ENCODE measurements at places on chromosomes 3 and 15. TPM values are rescaled to one million over a fixed set of nuclear protein-coding genes. Genes with fewer than 3 reads are reported as not detected.
A peak's percentile ranks its signal among the peaks of the same experiment; 100 is the strongest.

TM6SF1 gene
- 6.5 TPM for total RNA-seq

- DNase-seq: no peak
These were observed 356.4 kb downstream of the MFSD1 start for GRCh38 chr3:159158213-159158612.

GRCh38 chr15:26620528-26621458, 152.1 kb downstream of the GABRB3 start:
- no peak for DNase-seq

DNA sequence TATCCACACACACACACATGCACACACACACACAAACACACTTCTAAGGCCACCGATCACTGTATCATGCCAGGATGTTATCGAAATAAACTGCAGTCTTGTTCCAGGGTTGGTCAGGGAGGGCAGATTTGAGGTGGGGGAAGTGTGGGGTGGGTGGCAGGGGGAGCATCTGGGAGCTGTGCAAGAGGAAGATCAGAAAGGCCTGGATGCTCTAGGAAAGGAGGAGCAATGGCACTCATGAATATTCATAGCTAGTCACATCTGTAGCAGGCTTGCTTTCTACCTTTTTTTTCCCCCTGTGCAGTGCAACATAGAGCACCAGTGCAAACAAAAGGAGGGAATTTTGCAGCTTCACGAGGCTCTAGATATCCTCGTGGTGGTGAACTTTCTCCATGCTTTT, 84.9 kb downstream of the MEIS2 start:
- no peak for DNase-seq

CCR9 gene
- total RNA-seq: not detected

- no peak for DNase-seq
These were observed 1.0 kb upstream of the ISY1 start for GRCh38 chr3:129161860-129162271.

KCNMB2 gene
- 2.7 TPM for total RNA-seq

GRCh38 chr15:31004220-31004733, 12.8 kb upstream of the MTMR10 start:
- DNase-seq: peak; percentile 43

DNA sequence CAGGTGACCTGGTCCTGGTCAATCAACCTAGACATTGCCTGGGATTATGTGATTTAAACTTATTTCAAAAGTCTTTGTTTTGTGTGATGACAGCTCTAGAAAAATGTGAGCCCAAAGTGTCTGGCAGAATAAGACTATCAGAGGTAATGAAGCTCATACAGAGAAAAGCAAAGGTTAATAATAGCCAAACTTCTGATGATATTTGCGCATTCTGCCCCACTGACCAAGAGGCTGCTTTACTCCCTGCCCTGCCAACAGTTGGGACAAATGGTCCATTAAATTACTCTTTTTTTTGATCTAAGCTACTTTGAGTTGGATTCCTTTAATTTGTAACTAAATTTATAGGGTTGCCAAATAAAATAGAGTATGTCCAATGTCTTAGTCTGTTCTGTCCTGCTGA, 911.2 kb downstream of the MCTP2 start:
- no peak for DNase-seq

PAK6 gene
- total RNA-seq: 11.1 TPM

GRCh38 chr3:56857178-56857577, 55.4 kb upstream of the ARHGEF3 start:
- no peak for DNase-seq

GRCh38 chr3:4061195-4061594, 242.0 kb upstream of the SETMAR start:
- no peak for DNase-seq

DNA sequence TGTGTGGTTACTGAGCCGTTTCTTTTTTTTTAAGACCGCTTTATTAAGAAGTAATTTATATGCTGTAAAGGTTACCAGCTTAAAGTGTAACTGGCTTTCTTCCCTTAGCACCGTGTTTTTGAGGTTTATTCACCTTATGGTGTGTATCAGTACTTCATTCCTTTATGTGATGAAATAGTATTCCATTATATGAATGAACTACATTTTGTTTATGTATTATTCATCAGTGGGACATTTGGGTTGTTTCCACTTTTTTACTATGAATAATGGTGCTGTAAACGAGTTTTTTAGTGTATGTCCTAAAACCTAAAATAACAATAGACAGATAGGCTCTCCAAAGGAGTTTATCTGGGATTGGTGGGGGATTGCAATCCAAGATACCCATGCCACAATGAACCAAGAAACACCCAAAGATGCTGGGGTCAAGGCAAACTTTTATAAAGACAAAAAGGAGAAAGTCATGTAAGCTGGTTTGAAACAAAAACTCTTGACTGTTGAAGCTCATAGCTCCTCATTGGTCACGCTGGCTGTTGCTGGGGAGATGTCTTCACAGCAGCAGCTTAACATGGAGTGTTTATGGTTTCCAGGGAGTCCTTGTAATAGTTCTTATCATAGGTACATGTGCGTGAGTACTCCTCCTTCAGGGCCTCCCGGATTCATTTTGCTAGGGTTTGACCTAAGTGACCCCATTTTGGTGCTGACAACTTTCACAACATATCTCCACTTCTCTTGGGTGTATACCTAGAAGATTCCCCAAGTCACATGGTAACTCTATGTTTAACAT, 16.0 kb downstream of the TM2D3 start:
- DNase-seq: no peak

ADAMTS17 gene
- 2.9 TPM for total RNA-seq

- DNase-seq: no peak
These were observed 219.6 kb downstream of the MTHFS start for GRCh38 chr15:79677241-79677640.

DNA sequence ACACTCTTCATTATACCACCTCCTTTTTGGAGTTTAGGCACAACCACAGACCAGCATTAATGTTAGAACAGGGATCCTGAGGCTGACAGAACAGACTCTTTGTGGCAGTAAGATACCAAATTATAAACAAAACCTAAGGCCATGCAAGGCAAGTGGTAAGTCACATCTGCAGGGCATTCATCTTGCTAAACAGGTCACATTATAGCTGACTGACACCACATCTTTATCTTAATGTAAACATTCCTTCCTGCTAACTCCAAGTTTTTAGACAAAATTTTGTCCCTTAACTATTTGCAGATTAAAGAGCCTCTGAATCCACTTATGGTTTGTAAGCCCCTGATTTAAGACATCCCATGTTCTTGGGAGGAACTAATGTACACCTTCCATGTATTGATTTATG, 500.6 kb downstream of the PYDC2 start:
- DNase-seq: no peak

ATP13A4 gene
- total RNA-seq: 0.64 TPM

CPNE4 gene
- total RNA-seq: 34.5 TPM

GRCh38 chr15:78372880-78373279, 32.7 kb downstream of the CRABP1 start:
- no peak for DNase-seq

DNA sequence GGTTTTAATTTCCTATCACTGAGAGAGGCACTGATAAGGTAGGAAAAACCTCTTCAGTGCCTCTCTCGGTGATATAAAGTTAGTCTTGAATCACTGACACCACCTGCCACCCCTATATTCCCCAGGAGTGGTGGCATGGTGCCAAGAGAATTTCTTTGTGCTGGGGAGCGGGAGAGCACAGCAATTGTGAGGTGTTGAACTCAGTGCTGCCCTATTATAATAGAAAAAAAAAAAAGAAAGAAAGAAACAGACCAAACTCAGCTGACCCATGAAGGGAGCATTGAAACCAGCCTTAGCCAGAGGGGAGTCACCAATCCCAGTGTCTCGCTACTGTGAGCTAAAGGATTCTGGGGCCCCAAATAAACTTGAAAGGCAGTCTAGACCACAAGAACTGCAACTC, 201.4 kb upstream of the STT3B start:
- DNase-seq: no peak

DNA sequence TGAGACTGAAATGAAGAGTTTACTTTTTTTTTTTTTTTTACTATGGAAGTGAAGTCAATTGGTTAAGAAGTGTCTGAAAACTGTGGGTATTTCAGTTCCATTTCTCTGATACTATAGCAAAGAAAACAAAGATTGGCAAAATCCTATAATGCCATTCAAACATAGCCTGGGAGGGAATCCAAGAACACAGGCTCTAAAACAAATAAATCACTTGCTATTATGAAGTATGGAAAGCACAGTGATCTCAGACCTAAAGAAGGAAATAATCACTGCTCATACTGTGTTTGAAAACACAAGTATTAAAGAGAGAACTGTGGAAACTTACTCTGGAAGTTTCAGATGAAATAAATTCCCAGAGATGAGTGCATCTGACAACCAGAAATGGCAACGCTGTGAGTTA, 12.0 kb downstream of the SAMMSON start:
- no peak for DNase-seq

DNA sequence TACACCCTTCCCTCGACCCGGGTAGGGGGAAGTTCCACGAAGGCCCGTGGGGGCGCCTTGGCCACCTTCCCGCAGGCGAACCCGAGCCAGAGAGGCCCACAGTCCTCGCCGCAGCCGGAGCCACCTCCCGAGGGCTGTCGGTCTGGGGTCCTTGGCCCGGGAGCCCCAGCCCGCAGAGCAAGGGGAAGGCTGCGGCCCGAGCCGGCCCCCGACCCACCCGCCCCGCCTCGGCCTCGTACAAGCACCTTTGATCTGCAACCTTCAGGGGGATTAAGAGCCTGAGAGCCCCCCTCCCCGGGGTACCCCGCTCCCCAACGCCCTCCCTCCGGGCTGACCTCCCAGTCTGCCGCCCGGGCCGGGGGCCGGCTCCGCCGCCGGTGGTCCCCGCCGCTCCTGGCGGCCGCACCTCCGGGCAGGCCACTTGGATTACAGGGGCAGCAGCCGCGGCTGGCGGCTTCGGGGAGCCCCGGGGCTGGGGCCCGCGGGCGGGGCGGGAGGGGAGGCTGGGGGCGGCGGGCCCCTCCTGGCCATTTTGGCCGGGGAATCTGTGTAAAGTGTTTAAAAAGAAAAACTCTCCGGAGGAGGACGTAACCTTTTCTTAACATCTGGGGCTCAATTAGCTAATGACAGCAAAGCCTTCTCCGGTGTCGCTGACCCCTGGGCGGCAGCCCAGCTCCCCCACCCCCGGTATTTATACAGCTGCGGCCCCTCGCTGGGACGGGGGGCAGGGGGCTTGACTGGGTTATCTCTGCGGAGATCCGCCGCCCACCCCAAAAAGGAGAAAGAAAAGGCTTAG, 40.2 kb downstream of the EPHB3 start:
- no peak for DNase-seq

GRCh38 chr15:99402014-99402729, 150.9 kb downstream of the LRRC28 start:
- no peak for DNase-seq

All from left ventricle myocardium superior (tissue), 1 donor.